Stomach (tissue), 19 donors: ENCODE measurements at places on chromosomes 6 and 20.

- H3K36me3 ChIP-seq: no peaks in the 10 kb centered on the region
- DNase-seq: no peak
- peaks cover 26% of the 10 kb centered on the region for H3K4me1 ChIP-seq
- H3K4me3 ChIP-seq: no peak overlapping the region
- no peaks in the 10 kb centered on the region for H3K27me3 ChIP-seq
- H3K27ac ChIP-seq: no peak overlapping the region
These were observed 53.5 kb upstream of the APCDD1L start for GRCh38 chr20:58568483-58569240.

DNA sequence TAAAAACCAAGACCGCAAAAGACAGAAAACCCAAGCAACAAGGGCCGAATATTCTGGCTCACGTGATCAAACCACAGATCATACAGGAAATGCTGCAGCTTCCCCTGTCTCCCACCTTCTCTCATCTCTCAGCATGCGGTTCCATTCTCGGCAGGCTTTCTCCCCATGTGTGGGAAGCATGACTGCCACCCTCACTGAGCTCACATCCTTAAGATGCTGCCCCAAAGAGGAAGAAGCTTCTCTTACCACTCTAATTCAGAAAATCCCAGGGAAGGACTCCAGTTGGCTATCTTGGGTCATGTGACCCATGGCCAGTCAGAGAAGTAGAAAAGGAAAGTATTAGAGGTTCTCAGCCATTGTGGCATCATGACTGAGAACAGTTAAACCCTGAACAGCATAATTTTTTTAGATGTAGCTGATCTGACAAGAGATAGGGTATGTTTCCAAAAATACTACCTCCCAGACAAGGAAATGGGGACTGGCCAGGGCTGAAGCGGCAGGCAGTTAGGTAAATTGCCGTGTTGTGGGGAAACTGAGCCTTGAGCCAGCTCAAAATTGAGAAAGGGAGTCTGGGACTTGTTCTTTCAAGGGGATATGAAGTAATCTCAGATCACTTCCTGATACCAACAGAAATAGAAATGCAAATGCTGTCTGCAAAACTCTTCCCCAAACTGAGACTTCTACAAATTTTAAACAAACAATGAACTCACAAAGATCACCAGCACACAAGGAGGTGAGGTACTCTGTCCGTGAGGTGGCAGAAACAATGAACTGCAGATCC, 37.1 kb upstream of the GRM4 start:
- no peaks in the 10 kb centered on the region for H3K4me1 ChIP-seq
- no peak overlapping the region for H3K27ac ChIP-seq
- no peaks in the 10 kb centered on the region for H3K36me3 ChIP-seq
- H3K4me3 ChIP-seq: no peak overlapping the region

GRCh38 chr6:133855991-133856370, 32.9 kb upstream of the TCF21 start:
- H3K4me1 ChIP-seq: peaks cover 10% of the 10 kb centered on the region
- H3K27me3 ChIP-seq: peaks cover 55% of the 10 kb centered on the region
- H3K36me3 ChIP-seq: no peaks in the 10 kb centered on the region

- H3K4me3 ChIP-seq: no peak overlapping the region
- no peaks in the 10 kb centered on the region for H3K27me3 ChIP-seq
- no peak for DNase-seq
- no peaks in the 10 kb centered on the region for H3K36me3 ChIP-seq
- no peaks in the 10 kb centered on the region for H3K4me1 ChIP-seq
These were observed 62.3 kb upstream of the IER3 start for GRCh38 chr6:30806581-30807183.

- no peak for DNase-seq
- no peak overlapping the region for H3K4me3 ChIP-seq
- H3K4me1 ChIP-seq: peaks cover 83% of the 10 kb centered on the region
These were observed 94.9 kb downstream of the JARID2 start for GRCh38 chr6:15340775-15341174.

DNA sequence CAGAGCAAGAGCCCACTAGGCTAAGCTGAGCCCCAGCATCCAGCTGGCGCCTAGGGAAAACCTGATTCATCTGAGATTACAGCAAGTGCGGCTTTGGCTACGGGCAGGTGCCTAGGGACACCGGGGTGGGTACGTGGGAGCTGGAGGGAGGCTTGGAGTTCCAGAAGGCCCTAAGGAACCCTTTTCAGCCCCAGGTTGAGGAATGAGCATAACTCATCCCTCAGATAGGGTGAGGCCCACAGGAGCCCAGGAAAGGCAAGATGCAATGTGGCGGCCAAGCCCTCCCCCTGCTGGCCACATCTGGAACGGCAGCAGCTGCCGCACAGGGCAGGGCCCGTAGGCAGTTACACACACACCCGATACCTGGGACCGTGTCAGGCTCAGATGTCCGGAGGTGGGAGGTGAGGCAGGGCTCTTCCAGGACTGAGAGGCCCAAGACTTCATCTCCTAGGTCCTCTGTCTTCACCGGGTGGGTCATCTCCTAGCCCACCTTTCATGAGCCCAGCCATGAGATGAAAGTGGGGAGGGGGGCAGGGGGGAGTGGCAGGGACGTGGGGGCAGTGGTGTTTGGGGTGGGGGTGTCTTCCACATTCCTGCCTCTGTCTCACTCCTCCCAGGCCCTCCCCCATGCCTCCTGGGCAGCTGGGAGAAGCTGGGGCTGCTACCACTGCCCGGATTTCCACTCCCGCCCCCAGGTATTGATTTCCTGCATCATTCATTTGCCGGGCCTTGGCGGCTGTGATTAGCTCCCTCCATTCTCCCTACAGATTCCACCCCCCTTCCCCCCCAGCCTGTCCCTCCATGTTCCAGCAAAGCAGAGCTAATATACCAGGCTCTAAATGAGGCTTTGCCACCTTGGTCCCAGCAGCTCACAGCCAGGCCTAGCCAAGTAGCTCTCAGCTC, 5.5 kb downstream of the MDGA1 start:
- DNase-seq: peak; percentile 89
- H3K4me1 ChIP-seq: peaks cover 16% of the 10 kb centered on the region
- H3K27me3 ChIP-seq: no peaks in the 10 kb centered on the region
- H3K4me3 ChIP-seq: no peak overlapping the region
- H3K27ac ChIP-seq: no peak overlapping the region

DNA sequence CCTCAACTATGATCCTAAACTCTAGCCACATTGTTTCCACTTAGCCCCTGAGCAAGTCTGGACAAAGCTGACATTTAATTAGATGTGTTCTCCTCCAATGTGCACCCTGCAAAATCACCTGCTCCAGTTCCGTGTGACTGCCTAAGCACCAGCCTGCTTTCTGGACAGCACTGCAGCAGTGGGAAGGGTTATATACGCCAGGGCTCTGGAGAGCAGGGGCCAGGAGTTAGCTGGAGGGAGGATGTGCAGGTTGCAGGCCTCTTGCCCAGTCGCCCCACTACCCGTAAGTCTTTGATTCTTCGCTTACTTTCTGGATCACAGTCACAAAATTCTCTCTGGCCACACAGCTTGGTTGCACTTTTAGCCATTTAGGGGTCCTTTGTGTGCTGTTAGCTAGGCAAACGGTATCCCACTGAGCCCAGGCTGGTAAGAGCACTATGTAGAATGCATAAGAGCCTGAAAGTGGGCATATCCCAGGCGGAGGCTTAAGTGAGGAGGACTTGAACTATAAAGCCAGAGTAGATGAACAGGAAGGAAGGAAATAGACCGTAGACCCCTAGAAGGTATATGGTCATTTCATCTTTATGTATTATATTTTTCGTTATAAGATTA, 10.7 kb upstream of the PLEKHG1 start:
- no peak overlapping the region for H3K4me3 ChIP-seq
- DNase-seq: no peak
- H3K27ac ChIP-seq: no peak overlapping the region
- no peaks in the 10 kb centered on the region for H3K36me3 ChIP-seq
- no peaks in the 10 kb centered on the region for H3K4me1 ChIP-seq
